ENCODE measurements at places on chromosomes 13 and 19. TPM values are rescaled to one million over a fixed set of nuclear protein-coding genes. Genes with fewer than 3 reads are reported as not detected.
A peak's percentile ranks its signal among the peaks of the same experiment; 100 is the strongest.

DNA sequence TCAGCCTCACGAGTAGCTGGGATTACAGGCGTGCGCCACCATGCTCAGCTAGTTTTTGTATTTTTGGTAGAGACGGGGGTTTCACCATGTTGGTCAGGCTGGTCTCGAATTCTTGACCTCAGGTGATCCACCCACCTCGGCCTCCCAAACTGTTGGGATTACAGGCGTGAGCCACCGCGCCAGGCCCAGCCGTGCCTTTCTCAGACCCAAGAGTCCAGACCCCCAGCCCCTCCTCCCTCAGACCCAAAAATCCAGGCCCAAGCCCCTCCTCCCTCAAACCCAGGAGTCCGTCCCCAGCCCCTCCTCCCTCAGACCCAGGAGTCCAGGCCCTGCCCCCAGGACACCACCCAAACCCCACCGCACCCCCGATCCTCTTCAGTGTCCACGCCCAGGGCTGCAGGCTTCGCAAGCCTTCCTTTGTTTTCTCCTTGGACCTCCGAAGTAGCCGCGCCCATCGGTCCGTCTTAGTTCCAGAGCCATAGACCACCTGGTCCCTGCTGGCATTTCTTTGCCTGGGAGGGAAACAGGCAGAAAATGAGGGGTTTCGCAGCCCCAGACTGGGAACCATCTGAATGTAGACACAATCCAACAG lies 3.7 kb downstream of the TMC4 start:
- H3K27me3 ChIP-seq: peaks cover 23% of the 10 kb centered on the region
- no peak for DNase-seq
- no peak overlapping the region for H3K4me3 ChIP-seq
- no peak overlapping the region for H3K27ac ChIP-seq

IGSF23 gene
- total RNA-seq: not detected

UBE2L5 gene
- not detected for total RNA-seq

- no peak for DNase-seq
- H3K4me3 ChIP-seq: no peak overlapping the region
- no peaks in the 10 kb centered on the region for H3K4me1 ChIP-seq
- H3K27me3 ChIP-seq: no peaks in the 10 kb centered on the region
Measured at GRCh38 chr13:61142506-61142905, 273.1 kb downstream of the PCDH20 start.

ZNF30 gene
- total RNA-seq: 6.8 TPM

GRCh38 chr13:83731113-83731512 lies 151.2 kb downstream of the SLITRK1 start:
- no peak overlapping the region for H3K4me3 ChIP-seq
- peaks cover 24% of the 10 kb centered on the region for H3K4me1 ChIP-seq
- H3K27me3 ChIP-seq: no peaks in the 10 kb centered on the region
- no peak for DNase-seq
- H3K36me3 ChIP-seq: no peaks in the 10 kb centered on the region
- H3K27ac ChIP-seq: no peak overlapping the region

DNA sequence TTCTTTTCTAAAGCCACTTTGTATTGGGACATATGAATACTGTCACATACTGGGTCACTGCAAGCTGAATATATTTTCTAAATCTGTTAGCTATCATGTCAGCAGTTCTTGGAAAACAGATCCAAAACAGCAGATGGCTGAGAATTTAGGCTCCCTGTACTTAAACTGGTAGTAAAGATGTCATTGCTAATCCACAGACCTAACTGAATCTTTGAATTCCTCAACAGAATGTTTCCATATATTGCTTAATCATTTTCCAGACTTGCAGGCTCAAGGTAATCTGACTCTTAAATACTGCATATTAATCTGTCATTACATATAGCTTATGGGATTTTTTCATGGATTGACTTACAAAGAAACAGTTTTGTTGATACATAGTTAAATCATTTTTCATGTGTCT lies 639.0 kb upstream of the KLHL1 start:
- no peak overlapping the region for H3K27ac ChIP-seq
- no peaks in the 10 kb centered on the region for H3K27me3 ChIP-seq
- H3K36me3 ChIP-seq: no peaks in the 10 kb centered on the region
- no peak for DNase-seq
- H3K4me3 ChIP-seq: no peak overlapping the region

DNA sequence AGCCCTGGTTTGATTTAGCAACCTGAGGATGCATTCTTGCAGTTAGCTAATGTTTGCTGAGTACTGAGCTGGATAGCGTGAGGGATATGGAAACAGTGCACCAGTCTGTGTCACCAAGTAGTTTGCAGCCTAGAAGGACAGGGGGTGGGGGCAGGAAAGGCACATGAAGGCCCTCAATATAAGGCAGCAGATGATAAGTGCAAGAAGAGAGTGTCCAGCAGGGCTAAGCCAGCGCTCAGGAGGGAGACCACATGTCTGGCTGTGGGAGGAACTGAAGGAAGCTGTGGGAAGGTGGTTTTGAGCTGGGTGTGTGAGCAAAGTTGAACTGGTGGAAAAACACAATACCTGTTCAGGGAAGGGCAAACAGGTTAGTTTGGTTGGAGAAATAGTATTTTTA lies 1.7 kb downstream of the CXCL17 start:
- H3K4me3 ChIP-seq: no peak overlapping the region
- peaks cover 36% of the 10 kb centered on the region for H3K27me3 ChIP-seq
- no peak overlapping the region for H3K27ac ChIP-seq
- DNase-seq: no peak

- no peaks in the 10 kb centered on the region for H3K27me3 ChIP-seq
- no peak overlapping the region for H3K27ac ChIP-seq
- peak overlapping the region; percentile 74 for H3K4me3 ChIP-seq
- no peaks in the 10 kb centered on the region for H3K36me3 ChIP-seq
- H3K4me1 ChIP-seq: no peaks in the 10 kb centered on the region
- DNase-seq: peak; percentile 72
Measured at GRCh38 chr13:111429064-111429558, 108.7 kb downstream of the TEX29 start.

Data from WTC11 (cell line).